ENCODE measurements at places on chromosomes 5 and 9.

DNA sequence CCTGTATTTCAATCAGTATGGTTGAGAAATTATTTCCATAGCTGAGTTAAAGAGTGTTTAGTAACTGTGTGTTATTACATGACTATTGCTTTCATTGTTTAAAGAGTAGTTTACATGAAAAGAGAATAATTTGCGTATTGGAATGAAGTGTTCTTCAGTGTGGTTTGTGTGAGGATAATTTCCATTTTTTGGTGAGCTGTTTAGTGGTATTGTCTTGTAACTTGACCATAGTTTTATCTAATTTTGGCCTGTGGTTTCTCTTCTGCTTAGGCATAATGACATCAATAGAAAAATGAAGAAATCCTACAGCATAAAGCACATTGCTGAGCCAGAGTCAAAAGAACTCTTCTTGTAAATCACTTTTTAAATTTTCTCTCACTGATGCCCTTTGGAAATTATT is 151.2 kb downstream of the SNCAIP start:
- no peak for DNase-seq

- DNase-seq: no peak
These were observed 28.0 kb upstream of the SLC2A8 start for GRCh38 chr9:127368852-127369402.

DNA sequence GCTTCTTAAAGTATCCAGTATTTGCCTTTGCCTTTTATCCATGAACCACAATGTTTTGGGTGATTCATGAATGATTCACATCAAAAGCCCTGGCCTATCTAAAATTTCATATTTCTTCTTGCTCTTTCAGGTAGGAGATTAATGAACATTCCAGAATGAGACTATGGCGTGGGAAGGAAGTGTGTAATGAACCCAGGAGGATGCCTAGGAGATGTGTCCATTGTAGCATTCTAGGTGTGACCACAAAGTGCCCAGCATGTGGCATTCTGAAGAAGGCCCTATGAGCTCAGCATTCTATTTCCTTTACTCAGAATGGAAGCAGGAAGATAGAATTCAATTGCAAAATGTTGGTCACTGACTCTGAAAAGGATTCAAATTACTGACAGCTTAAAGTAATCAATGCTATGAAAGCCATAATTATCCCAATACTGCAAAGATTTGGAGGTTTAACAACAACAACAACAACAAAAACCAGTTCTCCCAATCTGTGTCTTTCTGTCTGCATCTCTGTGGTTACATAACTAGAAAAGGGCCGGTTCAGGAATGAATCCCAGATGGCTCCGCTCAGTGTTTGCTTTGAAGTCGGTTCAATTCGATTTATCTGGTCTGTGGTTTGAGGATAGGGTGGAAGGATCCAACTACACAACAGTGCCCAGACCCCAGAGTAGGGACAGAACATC is 126.7 kb downstream of the FOXD1 start:
- DNase-seq: no peak

GRCh38 chr5:127210042-127210441 is 80.6 kb upstream of the MEGF10 start:
- DNase-seq: no peak

DNA sequence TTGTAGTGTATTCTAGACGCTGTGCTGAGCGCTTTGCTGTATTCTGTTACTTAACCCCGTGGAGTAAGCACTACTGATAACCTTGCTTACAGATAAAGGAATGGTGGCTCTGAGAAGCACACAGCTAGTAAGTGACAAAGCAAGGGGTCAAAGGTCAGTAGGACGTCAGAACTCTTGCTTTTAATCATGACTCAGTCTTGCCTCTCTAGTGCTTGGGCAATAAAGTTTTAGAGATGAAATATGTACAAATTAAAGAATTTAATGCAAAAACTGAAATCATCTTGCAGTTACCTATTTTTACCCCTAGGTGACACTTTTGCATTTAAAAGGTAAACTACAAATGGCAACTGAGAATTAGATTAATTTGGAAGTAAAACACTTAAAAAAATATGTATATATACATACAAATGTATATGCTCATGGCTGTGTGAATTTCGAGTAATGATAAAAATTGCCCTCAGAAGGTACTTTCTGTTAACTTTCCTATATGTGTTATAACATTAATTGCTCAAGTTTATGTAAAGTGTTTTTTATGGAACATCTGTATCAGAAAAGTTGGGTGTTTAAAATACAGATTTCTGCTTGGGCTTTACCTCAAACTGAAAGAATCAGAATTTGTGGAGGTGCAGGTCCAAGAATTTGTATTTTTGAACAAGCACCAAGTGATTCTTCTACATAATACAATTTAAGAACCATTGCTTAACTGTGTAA is 175.1 kb upstream of the DAB2 start:
- no peak for DNase-seq

GRCh38 chr9:29514336-29514735 is 1941.1 kb upstream of the C9orf72 start:
- DNase-seq: no peak

- no peak for DNase-seq
These were observed 147.8 kb downstream of the RXRA start for GRCh38 chr9:134474055-134474370.

Data from activated CD8-positive, alpha-beta memory T cell treated with anti-CD3 and anti-CD28 coated beads for 4 hours (primary cell).